ENCODE measurements at places on chromosomes 3 and 15. TPM values are rescaled to one million over a fixed set of nuclear protein-coding genes. Genes with fewer than 3 reads are reported as not detected.

GRCh38 chr3:17820704-17821103 lies 78.3 kb upstream of the TBC1D5 start:
- no peak for DNase-seq

- DNase-seq = no peak
Measured at GRCh38 chr3:102124282-102124681, 275.0 kb downstream of the NFKBIZ start.

- DNase-seq = no peak
Measured at GRCh38 chr3:58798312-58798711, 131.7 kb upstream of the FAM3D start.

- DNase-seq = no peak
Measured at GRCh38 chr3:100245927-100246326, 14.9 kb upstream of the TBC1D23 start.

DNA sequence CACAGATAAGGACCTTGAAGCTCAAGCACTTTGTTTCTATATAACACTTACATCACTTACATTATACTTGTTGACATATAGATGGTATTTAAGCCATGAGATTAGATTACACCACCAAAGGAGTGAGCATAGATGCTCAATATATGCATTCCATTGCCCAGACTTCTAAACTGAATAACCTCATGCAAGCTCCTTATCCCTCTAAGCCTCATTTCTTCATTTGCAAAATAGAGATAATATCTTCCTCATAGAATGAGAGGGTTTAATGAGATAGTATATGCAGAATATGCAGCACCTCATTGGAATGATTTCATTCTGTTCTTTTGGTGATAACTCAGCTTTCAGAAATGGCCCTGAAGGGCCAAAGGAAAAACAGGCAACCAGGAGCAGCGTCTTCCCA lies 18.5 kb downstream of the NLGN1 start:
- no peak for DNase-seq

GRCh38 chr3:46213201-46213600 lies 5.1 kb upstream of the CCR1 start:
- no peak for DNase-seq

GRCh38 chr3:50124052-50124799 lies 30.9 kb upstream of the SEMA3F start:
- no peak for DNase-seq

- peak; percentile 92 for DNase-seq
Measured at GRCh38 chr3:49554633-49555265, 472 bp downstream of the BSN start.

GRCh38 chr3:35705904-35706303 lies 66.6 kb downstream of the ARPP21 start:
- DNase-seq = no peak

DNA sequence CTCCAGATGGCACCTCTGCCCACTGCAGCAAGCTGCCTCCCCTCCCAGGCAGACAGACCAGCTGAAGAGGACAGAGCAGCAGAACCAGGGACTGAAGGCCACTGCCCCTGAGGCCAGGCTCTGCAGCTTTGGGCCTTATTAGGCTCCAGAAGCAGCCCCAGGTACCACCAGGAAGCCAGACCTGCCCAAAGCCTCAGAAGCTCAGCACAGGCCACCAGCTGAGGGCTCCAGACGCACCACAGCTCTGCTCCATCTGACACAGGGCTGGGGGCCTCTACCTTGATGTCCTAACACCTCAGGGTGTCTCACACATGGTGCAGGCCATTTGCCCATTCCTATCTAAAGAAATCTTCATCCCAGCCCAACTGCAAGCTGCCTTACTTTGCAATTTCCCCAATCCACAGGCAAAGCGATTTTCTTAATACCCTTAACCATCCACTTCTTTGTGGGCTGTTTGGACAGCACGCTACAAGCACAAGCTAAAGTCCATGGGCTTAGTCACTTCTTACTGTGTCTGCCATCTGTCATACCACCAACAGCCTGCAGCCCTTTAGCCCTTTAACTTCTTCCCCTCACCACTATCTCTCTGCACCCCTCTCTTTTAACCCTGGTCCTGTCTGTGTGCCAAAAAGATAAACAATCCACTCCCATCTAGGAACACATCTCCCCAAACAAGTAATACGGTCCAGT lies 112.1 kb downstream of the IQSEC1 start:
- DNase-seq = no peak

GRCh38 chr3:49536875-49537533 lies 17.3 kb upstream of the BSN start:
- no peak for DNase-seq

- no peak for DNase-seq
Measured at GRCh38 chr3:29267226-29267625, 13.6 kb upstream of the RBMS3 start.

- peak; percentile 40 for DNase-seq
Measured at GRCh38 chr3:194572143-194572789, 61.0 kb downstream of the TMEM44 start.

DNA sequence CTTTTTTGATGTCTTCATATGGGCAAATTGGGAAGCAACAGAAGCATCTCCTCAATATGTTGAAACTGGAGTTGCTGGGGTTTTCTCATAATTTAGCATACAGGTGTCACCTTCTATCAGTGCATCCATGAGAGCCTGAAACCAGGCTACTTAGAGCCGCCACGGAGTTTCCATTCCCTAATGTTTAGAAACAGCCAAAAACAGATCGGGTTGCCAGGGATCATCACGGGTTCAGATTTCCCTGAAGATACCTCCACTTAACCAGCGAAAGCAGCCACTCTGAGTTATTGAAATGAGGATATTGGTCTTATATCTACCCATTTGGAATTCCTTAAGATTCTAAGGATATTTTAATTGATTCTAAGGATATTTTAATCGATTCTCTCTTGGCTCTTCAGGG lies 14.5 kb downstream of the TERB2 start:
- DNase-seq = no peak

GRCh38 chr15:58352026-58352929 lies 79.5 kb upstream of the LIPC start:
- DNase-seq = no peak

- DNase-seq = no peak
Measured at GRCh38 chr3:134445636-134446035, 40.1 kb downstream of the ANAPC13 start.

DNA sequence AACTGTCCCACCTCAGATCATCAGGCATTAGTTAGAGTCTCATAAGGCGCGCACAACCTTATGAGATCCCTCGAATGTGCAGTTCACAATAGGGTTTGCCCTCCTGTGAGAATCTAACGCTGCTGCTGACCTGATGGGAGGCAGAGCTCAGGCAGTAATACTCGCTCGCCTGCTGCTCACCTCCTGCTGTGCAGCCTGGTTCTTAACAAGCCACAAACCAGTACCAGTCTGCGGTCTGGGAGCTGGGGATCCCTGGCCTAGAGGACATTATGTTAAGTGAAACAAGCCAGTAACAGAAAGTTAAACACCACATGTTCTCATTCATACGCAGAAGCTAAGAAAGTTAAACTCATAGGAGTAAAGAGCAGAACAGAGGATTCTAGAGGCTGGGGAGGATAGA lies 47.0 kb downstream of the MAP3K13 start:
- DNase-seq = peak; percentile 18

Gene SAMMSON
- total RNA-seq = not detected

Gene GOLGA8G
- not detected for total RNA-seq

Gene PPP2R3A
- total RNA-seq = 24.1 TPM

Gene MKRN3
- total RNA-seq = not detected

Gene CYP11A1
- 1.1 TPM for total RNA-seq

Gene PDIA3
- total RNA-seq = 198 TPM

Gene NME9
- total RNA-seq = 2.2 TPM

Gene NPAP1
- total RNA-seq = 0.06 TPM
